ENCODE measurements at places on chromosomes 1 and 21.

- DNase-seq = no peak
Observed at GRCh38 chr1:214143006-214143992, 137.7 kb upstream of the SMYD2 start.

- DNase-seq = no peak
Observed at GRCh38 chr1:198878566-198878965, 239.7 kb downstream of the PTPRC start.

DNA sequence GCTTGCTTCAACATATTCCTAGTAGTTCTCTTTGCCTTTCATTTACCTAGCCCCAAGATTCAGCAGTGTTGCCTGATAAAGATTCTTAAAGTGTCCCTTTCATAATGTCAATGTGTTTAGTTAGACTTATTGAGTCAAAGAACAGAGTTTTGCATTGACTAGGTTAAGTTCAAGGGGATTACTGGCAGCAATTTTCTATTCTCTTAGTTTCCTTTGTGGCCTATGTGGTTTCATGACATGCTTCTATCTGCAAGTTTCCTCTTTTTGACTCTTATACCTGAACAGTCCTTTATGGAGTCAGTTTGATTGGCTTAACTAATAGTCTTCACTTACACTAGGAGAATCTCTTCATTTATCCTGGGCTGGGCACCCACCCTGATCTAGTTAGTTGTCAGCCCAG, 151.3 kb downstream of the ADGRL4 start:
- DNase-seq = no peak

- no peak for DNase-seq
Observed at GRCh38 chr1:184429335-184429734, 42.5 kb downstream of the C1orf21 start.

DNA sequence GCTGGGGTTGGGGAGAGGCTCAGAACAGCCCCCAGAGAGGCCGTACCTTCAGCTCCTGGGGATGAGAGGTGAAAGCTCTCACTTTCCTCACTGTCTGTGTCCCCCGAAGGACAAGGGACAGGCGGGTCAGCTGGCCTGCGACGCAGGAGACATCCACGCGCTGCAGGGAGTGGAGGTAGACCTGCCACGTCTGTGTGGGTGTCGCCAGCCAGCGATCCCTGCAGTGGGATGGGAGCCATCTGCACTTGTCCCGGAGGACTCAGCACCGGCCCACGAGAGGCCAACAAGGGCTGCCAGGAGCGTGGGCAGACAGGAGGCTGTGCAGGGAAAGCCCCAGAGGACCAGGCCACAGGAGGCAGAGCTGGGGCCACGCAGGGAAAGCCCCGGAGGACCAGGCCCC, 127.2 kb downstream of the NPHP4 start:
- no peak for DNase-seq
